ENCODE measurements at places on chromosomes 4 and X. TPM values are rescaled to one million over a fixed set of nuclear protein-coding genes. Genes with fewer than 3 reads are reported as not detected.

Gene ASB12
- polyA plus RNA-seq, result 0.28 TPM

Gene SLITRK4
- polyA plus RNA-seq, result 0.07 TPM

DNA sequence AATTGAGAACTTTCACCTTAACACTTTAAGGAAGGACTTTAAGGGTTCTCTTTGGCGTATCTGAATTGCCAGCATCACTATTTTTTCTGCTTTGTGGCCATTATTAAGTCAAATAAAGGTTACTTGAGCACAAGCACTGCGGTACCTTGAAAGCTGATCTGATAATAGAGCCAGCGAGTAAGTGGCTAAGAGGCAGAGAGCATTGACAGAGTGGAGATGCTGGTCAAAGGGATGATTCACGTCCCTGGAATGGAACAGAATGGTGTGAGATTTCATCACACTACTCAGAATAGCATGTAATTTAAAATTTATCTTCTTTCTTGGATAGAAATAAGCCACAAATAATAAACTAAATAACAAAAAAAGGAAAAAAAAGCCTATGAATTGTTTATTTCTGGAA, 57.1 kb upstream of the NPFFR2 start:
- no peaks in the 10 kb centered on the region for H3K4me1 ChIP-seq
- no peak overlapping the region for H3K27ac ChIP-seq
- H3K36me3 ChIP-seq, result no peaks in the 10 kb centered on the region
- H3K4me3 ChIP-seq, result no peak overlapping the region

GRCh38 chr4:118175506-118175905, 141.2 kb downstream of the NDST3 start:
- no peaks in the 10 kb centered on the region for H3K36me3 ChIP-seq
- no peak overlapping the region for H3K4me3 ChIP-seq
- no peaks in the 10 kb centered on the region for H3K27me3 ChIP-seq
- no peaks in the 10 kb centered on the region for H3K4me1 ChIP-seq
- no peak for DNase-seq
- no peak overlapping the region for H3K27ac ChIP-seq

DNA sequence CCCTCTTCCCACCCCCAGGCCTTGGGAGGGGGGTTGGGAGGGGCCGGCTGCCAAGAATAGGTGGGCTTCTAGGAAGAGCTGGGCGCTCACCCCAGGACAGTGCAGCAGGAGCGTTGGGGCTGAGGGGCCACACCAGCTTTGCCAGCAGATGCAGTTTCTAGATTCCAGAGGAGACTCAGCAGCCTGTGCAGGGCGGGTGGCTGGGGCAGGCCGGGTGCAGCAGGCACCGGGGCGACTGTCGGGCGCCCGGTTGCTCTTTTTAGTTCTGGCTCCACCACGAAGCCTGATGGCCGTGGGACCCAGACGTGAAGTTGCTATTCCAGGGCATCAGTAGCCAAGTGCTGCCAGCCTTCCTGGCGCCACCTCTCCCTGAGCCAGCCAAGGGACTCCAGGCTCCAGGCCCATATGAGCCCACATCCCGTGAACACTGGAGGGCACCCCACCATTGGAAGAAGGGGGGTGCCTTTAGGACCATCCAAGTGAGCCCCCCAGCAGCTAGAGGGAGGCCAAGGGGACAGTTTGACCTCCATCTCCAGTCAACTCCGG, 5.8 kb downstream of the SSR4 start:
- no peaks in the 10 kb centered on the region for H3K27me3 ChIP-seq
- H3K4me1 ChIP-seq, result peaks cover 15% of the 10 kb centered on the region
- H3K36me3 ChIP-seq, result peaks cover 20% of the 10 kb centered on the region
- H3K4me3 ChIP-seq, result no peak overlapping the region
- no peak overlapping the region for H3K27ac ChIP-seq

DNA sequence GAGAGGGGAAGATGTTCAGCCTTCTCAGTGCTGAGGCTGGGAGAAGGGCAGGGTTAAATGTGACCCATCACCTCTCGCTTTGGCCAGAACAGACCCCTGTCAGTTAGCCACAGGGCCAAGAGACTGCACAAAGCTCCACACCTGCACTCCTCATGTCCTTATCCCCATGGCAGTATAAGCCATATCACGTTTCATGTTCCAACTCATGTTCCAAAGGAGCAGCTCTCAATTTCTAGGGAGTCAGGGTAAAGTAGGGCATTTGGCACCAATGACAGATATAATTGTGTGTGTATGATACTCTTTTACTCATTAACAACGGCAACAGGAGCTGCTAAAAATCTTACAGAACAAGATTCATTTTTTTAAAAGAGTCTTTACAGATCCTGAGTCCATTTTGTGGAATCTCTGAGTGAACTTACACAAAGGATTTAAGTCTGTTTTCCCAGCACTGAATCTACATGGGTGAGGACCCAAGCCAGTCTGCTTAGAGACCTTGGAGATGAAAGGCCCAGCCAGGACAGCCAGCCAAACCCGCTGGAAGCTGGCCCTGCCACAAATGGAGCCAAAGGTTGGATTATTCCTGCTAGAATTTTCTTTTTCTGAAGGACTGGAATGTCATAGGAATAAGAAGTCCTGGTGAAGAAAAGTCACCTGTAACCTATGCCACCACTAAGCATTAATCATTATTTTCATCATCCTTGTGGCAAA, 129.1 kb upstream of the SMAD1 start:
- H3K27ac ChIP-seq, result no peak overlapping the region
- no peak overlapping the region for H3K4me3 ChIP-seq
- DNase-seq, result no peak
- no peaks in the 10 kb centered on the region for H3K36me3 ChIP-seq
- H3K4me1 ChIP-seq, result no peaks in the 10 kb centered on the region

DNA sequence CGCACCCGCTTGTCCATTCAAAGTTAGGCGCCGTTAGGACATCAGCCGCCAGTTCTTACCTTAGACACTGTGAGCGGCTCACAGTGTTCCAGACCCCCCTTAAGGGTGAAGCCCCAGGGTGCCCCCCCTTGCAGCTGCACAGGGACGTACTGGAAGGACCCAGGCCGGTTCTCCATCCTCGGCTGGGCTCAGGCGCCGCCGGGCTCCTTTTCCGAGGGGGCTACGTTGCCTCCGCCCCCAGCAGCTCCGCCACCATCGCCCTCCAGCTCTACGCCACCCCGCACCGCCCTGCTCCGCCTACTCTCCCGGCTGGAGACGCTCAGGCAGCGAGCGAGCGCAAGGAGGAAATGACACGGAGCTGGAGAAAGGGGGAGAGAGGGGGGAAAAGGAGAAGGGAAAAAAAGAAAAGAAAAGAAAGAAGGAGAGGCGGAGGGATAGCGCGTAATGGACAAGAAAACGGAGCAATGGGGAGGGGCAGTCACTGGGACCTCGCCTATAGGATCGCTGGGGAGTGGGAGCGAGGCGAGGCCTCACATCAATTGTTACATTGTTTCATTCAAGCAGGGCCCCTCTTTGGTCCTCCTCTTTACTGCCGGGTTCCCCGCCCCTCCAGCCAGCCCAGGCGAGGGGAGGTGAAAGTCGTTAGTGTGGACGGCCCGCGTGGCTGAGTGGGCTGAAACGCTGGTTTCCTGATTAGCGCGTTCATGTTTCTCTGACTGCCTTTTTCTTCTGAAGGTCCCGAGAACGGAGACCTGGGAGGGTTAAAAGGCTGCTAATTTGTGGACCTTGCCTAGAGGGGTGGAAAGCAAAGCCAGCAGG, at the start of gene SHROOM4:
SHROOM4 (minus strand) TSS at position 352 of the 819 bp plus-strand sequence; CDS start at position 176, 176 bp downstream.
- H3K4me1 ChIP-seq, result peaks cover 14% of the 10 kb centered on the region
- peak within 1 kb of the TSS; percentile 20 for H3K4me3 ChIP-seq
- H3K27ac ChIP-seq, result peak within 1 kb of the TSS; percentile 66
- H3K36me3 ChIP-seq, result no peaks in the 10 kb centered on the region
- DNase-seq, result peak; percentile 78

GRCh38 chrX:39840133-39840532, 257.6 kb downstream of the BCOR start:
- no peak for DNase-seq
- no peaks in the 10 kb centered on the region for H3K36me3 ChIP-seq
- no peaks in the 10 kb centered on the region for H3K4me1 ChIP-seq
- H3K27ac ChIP-seq, result no peak overlapping the region

- H3K27me3 ChIP-seq, result no peaks in the 10 kb centered on the region
- DNase-seq, result no peak
- no peak overlapping the region for H3K4me3 ChIP-seq
- H3K27ac ChIP-seq, result no peak overlapping the region
- H3K36me3 ChIP-seq, result no peaks in the 10 kb centered on the region
- no peaks in the 10 kb centered on the region for H3K4me1 ChIP-seq
Measured at GRCh38 chr4:167383291-167383690, 149.0 kb upstream of the SPOCK3 start.

- no peak overlapping the region for H3K27ac ChIP-seq
- H3K36me3 ChIP-seq, result peaks cover 45% of the 10 kb centered on the region
- H3K4me1 ChIP-seq, result no peaks in the 10 kb centered on the region
- H3K4me3 ChIP-seq, result no peak overlapping the region
- H3K27me3 ChIP-seq, result no peaks in the 10 kb centered on the region
Measured at GRCh38 chrX:47169726-47170515, 23.7 kb upstream of the UBA1 start.

DNA sequence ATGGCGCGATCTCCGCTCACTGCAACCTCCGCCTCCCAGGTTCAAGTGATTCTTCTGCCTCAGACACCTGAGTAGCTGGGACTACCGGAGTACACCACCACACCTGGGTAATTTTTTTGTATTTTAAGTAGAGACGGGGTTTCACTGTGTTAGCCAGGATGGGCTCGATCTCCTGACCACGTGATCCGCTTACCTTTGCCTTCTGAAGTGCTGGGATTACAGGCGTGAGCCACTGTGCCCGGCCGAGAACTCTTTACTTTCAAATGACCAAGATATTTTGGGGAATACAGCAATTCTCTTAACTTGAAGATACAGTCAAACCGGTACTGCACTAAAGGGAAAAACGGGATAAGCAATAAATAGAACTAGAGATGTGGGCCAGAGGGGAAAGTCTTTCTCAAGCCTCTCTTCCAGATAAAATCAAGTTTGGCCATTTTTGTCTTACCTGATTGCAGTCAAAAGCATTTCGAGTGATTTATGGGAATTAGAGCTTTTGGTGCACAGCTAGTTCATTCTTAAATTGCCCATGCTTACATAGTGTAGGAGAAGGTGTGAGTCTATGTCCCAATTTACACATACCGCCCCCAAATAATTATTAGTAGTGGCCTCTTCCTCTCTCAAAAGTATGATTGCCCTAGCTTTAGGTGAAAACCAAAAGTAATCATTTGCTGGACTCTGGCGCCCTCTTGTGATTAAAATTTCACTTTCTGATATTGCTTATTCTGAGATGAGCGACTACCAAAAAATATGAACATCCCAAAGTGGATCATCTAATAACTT, 53.2 kb upstream of the ABCG2 start:
- H3K36me3 ChIP-seq, result no peaks in the 10 kb centered on the region
- H3K4me1 ChIP-seq, result peaks cover 6% of the 10 kb centered on the region
- no peaks in the 10 kb centered on the region for H3K27me3 ChIP-seq
- no peak for DNase-seq

DNA sequence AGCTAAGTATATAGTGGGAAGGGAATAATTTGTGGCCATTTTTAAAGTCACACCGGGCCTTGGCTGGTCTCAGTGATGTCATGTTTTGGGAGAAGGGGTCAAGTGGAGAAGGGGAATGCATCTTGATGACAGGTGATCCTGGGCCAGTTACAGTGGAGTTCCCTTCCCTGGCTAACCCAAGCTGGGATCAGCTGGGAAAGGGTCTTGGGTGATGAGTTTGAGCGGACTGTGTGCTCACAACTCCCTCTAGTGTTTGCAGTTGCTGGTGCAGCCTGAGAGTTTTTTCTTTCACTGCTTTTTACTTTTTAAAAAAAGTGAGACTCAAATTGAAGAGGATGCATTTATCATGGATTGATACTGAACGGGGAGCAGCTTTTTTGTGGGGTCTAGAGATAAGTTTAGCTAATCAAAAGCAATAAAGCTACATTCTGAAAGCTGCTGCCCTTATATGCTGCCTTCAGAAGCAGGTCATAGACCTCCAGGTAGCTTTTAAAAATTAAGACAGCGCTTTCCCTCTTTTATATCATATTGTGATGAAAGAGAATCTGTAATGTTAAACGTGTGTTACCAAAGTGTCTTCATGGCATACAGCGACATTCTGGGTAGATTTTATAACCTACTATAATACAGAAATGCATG, 164.7 kb downstream of the DCLK2 start:
- no peak overlapping the region for H3K27ac ChIP-seq
- DNase-seq, result no peak
- H3K36me3 ChIP-seq, result no peaks in the 10 kb centered on the region
- no peaks in the 10 kb centered on the region for H3K4me1 ChIP-seq

Measured in spleen (tissue), 13 donors.